Activated CD4-positive, alpha-beta T cell treated with anti-CD3 and anti-CD28 coated beads for 36 hours (primary cell): ENCODE measurements at places on chromosomes 1 and 21. TPM values are rescaled to one million over a fixed set of nuclear protein-coding genes. Genes with fewer than 3 reads are reported as not detected.

- H3K4me1 ChIP-seq, result peaks cover 44% of the 10 kb centered on the region
- H3K27me3 ChIP-seq, result no peaks in the 10 kb centered on the region
- no peak overlapping the region for H3K4me3 ChIP-seq
- H3K36me3 ChIP-seq, result peaks cover 5% of the 10 kb centered on the region
Observed at GRCh38 chr1:65213271-65214023, 65.4 kb downstream of the AK4 start.

- no peaks in the 10 kb centered on the region for H3K27me3 ChIP-seq
- peaks cover 11% of the 10 kb centered on the region for H3K36me3 ChIP-seq
- peaks cover 25% of the 10 kb centered on the region for H3K4me1 ChIP-seq
- no peak for DNase-seq
Observed at GRCh38 chr1:202343652-202344349, 2.1 kb upstream of the UBE2T start.

GRCh38 chr1:20405893-20406604, 80.0 kb downstream of the CAMK2N1 start:
- H3K27me3 ChIP-seq, result peaks cover 45% of the 10 kb centered on the region
- H3K4me1 ChIP-seq, result no peaks in the 10 kb centered on the region
- H3K4me3 ChIP-seq, result no peak overlapping the region
- no peaks in the 10 kb centered on the region for H3K36me3 ChIP-seq
- H3K27ac ChIP-seq, result no peak overlapping the region

GRCh38 chr1:207619871-207620542, 24.9 kb upstream of the CR1L start:
- H3K4me1 ChIP-seq, result no peaks in the 10 kb centered on the region
- no peaks in the 10 kb centered on the region for H3K27me3 ChIP-seq
- no peaks in the 10 kb centered on the region for H3K36me3 ChIP-seq
- no peak overlapping the region for H3K4me3 ChIP-seq

DNA sequence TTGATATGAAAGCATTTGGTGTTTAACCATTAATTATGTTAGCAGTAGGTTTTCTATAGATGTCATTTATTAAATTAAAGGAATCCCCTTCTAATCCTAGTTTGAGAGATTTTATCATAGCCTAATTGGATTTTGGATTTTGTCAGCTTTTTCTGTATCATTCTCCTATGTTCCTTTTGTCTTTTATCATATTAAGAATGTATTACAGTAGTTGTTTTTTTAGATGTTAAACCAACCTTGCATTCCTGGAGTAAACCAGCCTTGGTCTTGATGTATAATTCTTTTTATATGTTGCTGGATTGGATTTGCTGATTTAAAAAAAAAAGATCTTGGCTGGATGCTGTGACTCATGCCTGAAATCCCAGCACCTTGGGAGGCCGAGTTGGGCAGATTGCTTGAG, 5.6 kb downstream of the SETDB1 start:
- no peak for DNase-seq
- H3K27ac ChIP-seq, result no peak overlapping the region
- peaks cover 17% of the 10 kb centered on the region for H3K4me1 ChIP-seq
- H3K27me3 ChIP-seq, result no peaks in the 10 kb centered on the region
- H3K4me3 ChIP-seq, result no peak overlapping the region
- peaks cover 66% of the 10 kb centered on the region for H3K36me3 ChIP-seq

DNA sequence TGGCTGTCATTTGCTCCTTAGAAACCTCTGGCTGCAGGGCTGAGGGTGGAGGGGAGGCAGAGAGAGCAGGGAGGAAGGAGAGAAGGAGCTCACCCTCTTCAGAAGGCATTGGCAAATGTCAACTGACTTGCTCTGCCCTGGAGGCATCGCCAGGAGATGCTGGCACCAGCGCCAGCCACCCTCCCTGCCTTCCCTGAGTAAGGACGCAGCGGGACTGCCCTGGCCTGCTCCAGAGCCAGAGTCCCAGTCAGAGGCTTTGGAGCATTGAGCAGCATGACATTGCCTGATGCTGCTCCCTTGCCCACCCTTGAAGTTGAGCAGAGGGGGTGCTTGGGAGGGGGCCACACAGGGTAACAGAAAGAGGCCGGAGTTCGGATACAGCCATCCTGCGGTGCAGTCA, 62.3 kb downstream of the DISP3 start:
- H3K36me3 ChIP-seq, result no peaks in the 10 kb centered on the region
- no peak for DNase-seq
- H3K27me3 ChIP-seq, result no peaks in the 10 kb centered on the region
- no peak overlapping the region for H3K4me3 ChIP-seq
- no peak overlapping the region for H3K27ac ChIP-seq
- no peaks in the 10 kb centered on the region for H3K4me1 ChIP-seq

- no peak for DNase-seq
- no peaks in the 10 kb centered on the region for H3K27me3 ChIP-seq
- H3K4me1 ChIP-seq, result no peaks in the 10 kb centered on the region
- H3K36me3 ChIP-seq, result no peaks in the 10 kb centered on the region
- H3K27ac ChIP-seq, result no peak overlapping the region
- H3K4me3 ChIP-seq, result no peak overlapping the region
Observed at GRCh38 chr1:236009857-236010256, 55.0 kb downstream of the NID1 start.

DNA sequence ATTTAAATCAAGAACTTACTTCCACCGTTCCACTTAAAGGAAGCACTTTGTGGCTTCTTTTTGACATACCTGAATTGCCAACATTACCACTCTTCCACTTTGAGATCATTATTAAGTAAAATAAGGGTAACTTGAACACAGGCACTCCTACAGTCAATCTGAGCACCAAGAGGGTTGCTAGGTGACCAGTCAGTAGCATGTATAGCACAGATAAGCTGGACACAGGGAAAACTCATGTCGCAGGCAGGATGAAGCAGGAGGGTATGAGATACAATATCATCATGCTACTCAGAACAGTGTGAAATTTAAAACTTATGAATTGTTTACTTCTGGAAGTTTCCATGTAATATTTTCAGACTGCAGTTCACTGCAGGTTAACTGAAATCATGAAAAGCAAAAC, 47.0 kb upstream of the RAP1GAP start:
- no peaks in the 10 kb centered on the region for H3K27me3 ChIP-seq
- DNase-seq, result no peak
- H3K27ac ChIP-seq, result no peak overlapping the region
- H3K36me3 ChIP-seq, result peaks cover 44% of the 10 kb centered on the region
- H3K4me1 ChIP-seq, result no peaks in the 10 kb centered on the region

DNA sequence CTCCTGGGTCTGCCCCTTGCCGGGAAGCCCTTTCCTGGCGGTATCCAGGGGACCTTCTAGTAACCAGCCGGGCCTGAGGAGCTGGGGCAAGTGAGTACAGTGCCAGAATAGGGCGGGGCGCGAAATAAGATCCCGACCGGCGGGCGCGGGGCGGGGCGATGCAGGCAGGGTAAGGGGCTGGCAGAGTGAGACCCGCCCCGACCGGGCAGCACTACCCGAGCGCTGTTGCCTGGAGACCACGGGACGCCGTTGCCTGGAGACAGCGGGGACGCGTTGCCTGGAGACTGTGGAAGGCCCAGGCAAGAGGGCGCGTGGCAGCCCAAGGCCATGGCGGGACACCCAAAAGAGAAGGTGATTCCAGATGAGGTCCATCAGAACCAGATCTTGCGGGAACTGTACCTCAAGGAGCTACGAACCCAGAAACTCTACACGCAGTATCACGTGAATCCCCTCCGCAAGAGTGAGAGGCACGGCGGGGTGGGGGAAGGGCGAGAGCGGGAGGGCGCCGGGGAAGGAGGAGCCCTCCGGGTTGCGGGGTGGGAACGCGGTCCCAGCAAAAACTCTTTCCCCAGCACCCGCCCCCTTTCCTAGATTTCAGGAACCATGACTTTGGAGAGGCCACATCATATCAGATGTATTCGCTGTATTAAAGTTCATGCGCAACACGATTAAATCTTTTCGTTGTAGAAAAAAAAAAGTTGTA, 24.3 kb downstream of the EBNA1BP2 start:
- H3K4me1 ChIP-seq, result peaks cover 7% of the 10 kb centered on the region
- H3K4me3 ChIP-seq, result no peak overlapping the region
- peak; percentile 74 for DNase-seq

DNA sequence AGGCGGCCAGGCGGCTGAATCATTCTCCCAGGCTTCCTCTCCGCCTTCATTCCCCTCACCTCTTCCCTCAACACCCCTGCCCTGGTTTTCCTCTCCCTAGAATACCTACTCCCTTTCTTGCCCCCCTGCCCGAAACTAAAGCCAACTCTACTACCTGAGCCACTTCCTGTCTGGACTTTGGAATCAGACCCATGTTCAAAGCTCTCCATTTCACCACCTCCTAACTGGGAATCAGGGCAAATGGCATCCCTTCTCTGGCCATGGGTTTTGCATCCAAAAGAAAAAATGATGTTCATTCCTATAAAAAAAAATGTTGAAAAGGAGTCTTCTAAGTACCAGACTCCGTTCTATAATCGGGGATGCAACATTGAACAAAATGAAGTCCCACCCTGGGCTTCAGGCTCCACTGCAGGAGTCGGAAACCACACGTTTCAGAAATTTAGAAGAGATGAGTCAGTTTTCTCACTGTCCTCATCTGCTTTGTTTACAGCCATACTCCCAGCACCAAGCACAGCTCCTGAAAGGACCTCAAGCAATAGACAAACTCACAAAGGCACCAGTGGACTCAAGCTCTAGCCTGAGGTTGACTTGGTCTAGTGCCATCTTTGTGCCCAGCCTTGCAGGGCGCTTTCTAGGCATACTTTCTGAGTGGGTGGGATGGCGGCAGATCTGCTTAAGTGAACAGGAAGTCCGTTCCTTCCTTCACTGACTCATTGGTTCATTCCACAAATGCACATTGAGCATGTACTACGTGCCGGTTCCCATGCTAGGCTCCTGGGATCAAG, 176.2 kb downstream of the IGSF21 start:
- no peak for DNase-seq
- H3K4me3 ChIP-seq, result no peak overlapping the region
- peaks cover 18% of the 10 kb centered on the region for H3K27me3 ChIP-seq
- H3K4me1 ChIP-seq, result no peaks in the 10 kb centered on the region

DNA sequence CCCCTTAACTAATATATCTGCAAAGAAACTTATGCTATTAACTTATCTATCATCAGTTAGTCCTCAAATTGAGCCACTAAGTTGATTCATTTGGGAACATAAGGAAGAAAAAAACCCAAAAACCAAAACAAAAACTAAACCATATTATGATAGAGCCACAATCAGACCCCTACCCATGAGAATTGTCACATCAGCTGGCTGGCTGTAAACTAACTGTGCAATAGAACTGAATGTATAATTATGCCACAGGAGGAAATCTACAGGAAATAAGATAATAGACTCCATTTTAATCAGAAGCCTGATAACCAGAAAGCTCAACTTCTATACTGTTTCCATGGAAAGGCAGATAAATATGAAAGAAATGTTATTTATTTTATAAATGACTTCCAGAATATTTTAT, 110.0 kb downstream of the RGL1 start:
- DNase-seq, result no peak
- H3K4me1 ChIP-seq, result peaks cover 26% of the 10 kb centered on the region
- H3K4me3 ChIP-seq, result no peak overlapping the region

DNA sequence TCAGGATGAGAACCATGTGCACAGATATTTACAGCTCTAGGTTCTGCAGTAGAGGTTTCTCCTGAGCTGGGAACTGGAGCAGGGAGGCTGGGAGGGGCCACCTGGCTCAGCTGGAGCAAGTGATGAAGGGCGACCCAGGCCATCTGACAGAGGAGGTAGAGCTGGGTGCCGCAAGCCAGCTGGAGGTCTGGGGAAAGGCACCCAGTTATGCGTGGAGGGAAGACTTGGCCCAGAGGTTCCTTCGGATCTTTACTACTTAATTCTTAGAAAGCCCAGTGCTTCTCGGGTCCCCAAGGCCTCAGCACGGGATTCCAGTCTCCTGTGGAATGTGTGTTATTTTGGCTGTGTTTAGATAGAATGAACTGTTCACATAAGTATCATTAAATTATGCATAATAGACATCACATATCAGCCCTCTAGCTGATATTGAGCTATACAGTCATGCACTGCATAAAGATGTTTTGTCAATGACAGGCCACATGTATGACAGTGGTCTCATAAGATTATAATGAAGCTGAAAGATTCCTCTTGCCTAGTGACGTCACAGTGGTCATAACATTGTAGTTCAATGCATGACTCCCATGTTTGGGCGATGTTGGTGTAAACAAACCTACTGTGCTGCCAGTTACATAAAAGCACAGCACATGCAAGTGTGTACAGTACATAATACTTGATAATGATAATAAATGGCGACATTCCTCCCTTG, 245.1 kb downstream of the RHOU start:
- H3K4me1 ChIP-seq, result no peaks in the 10 kb centered on the region
- H3K36me3 ChIP-seq, result no peaks in the 10 kb centered on the region
- no peak for DNase-seq
- no peaks in the 10 kb centered on the region for H3K27me3 ChIP-seq
- no peak overlapping the region for H3K4me3 ChIP-seq
- no peak overlapping the region for H3K27ac ChIP-seq

GRCh38 chr1:114495486-114495885, 15.5 kb downstream of the TRIM33 start:
- H3K36me3 ChIP-seq, result peaks cover 23% of the 10 kb centered on the region
- no peak overlapping the region for H3K27ac ChIP-seq
- H3K4me3 ChIP-seq, result no peak overlapping the region
- no peak for DNase-seq
- H3K27me3 ChIP-seq, result no peaks in the 10 kb centered on the region

DNA sequence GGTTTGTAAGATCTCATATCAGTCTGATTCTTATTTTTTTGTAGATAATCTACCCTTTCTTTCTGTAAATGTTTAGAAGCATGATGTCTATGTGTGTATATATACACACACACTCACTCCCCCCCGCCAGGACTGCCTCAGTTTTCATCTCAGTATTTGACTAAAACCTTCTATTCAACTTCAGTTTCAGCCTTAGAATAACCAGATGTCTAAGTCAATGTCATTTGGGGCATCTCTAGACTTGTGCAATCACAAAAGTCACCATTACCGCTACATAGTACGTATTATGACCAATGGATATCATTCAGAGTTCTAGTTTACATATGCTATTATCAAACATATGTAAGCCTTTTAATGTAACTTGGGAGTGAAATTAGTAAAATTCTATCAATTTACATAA, 53.3 kb upstream of the BOLA1 start:
- peaks cover 24% of the 10 kb centered on the region for H3K36me3 ChIP-seq

DNA sequence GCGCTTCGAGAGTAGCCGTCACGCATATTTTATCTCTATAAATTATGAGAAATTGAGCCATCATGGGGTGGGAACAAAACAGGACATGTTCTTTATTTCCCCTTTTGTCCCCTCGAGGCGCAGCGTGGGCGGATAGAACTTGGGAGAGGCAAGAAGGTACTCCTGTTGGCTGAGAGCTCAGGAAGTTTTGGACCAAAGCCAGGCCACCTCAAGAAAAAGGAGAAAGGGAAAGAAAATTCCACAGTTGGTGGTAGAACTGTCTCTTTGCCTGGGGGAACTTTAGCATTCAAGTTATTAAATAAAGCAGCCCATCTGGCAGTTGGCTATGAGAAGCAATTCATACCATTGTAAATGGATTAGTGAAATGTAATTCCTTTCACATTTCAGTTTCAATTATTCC, 76.4 kb upstream of the DSCAM start:
- H3K36me3 ChIP-seq, result no peaks in the 10 kb centered on the region
- no peak overlapping the region for H3K4me3 ChIP-seq
- no peaks in the 10 kb centered on the region for H3K4me1 ChIP-seq
- no peaks in the 10 kb centered on the region for H3K27me3 ChIP-seq

SIPA1L2 gene
- 4.0 TPM for total RNA-seq

RHCE gene
- 1.0 TPM for total RNA-seq

SRGAP2C gene
- total RNA-seq, result 14.7 TPM

DNMT3L gene
- total RNA-seq, result not detected

ORC1 gene
- 51.0 TPM for total RNA-seq

FAM72C gene
- 25.5 TPM for total RNA-seq

S100A13 gene
- total RNA-seq, result 5.4 TPM

DMRTA2 gene
- not detected for total RNA-seq

CASZ1 gene
- total RNA-seq, result 4.0 TPM
